ENCODE measurements at places on chromosomes 5 and 9.

GRCh38 chr9:19985081-19985480 lies 196.2 kb upstream of the SLC24A2 start:
- DNase-seq: no peak

DNA sequence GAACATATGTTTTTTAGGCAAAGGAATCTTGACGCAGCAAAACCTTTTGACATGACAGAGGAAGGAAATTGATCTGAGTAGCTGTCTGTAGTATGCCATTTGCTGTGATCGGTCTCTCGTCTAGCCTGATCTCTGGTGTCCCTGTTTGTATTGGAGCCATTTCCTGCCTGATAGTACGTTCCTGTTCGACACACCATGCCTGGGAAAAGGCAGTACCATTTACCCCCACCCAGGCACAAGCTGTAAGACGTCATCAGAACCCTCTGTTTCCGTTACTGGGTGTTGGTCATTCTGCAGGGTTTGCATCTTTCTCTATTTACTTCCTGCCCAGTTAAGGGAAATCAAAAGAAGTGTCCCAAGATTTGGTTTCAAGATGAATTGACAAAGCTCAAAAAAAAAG lies 129.7 kb downstream of the CEMIP2 start:
- peak; percentile 9 for DNase-seq

DNA sequence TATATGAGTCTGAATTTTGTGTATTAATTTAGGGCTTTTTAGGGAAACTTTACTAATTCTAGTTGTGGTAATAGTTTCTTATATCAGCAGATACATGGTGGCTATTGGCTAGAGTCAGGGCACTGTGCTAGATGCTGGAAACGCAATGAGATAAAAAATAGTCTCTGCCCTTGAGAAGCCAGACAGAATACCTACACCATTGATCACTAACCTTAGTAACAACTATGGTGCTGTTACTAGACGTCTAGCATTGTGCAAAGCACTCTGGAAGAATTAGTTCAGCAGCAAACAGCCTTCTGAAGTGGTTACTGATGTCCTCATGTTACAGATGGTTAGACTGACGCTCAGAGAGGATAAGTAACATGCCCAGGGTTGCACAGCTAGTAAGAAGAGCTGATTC lies 61.8 kb downstream of the GDA start:
- DNase-seq: no peak

GRCh38 chr5:133386662-133387061 lies 225.7 kb downstream of the FSTL4 start:
- no peak for DNase-seq

DNA sequence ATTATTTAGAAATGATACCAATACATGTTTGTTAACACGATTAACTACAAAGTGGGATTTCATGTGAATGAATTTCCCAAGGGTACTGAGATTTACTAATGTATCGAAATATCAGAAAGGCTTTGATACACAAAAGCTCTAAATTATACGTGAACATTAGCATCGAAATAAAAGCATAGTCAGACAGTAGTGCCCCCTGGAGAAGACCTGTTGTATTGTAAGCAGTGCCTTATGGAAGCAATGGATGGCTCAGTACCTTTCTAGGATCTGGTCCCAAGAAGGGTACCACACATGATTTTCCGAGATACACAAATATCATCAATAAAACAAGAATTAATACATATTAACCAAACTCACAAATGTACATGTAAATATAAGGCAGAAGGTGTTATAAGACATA lies 153.8 kb downstream of the CDH12 start:
- DNase-seq: no peak

DNA sequence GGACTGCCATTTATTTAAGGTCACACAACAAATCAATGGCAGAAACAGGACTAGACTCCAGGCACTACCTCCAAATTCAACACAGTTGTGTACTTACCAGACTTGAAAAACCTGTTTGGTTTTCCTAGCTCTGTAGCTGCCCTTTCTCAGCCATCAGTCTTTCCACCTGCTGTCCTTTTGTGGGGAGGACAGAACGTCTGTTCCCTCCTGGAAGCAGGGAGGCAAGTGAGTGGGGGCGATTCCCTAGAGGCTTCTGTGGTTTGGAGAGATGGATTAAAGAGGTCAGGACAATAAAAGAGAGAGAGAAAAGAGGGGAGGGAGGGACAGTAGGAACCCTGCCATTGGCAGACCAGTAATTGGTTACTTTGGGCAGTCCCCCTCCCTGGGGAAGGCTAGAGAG lies 14.7 kb downstream of the ASTN2 start:
- no peak for DNase-seq

DNA sequence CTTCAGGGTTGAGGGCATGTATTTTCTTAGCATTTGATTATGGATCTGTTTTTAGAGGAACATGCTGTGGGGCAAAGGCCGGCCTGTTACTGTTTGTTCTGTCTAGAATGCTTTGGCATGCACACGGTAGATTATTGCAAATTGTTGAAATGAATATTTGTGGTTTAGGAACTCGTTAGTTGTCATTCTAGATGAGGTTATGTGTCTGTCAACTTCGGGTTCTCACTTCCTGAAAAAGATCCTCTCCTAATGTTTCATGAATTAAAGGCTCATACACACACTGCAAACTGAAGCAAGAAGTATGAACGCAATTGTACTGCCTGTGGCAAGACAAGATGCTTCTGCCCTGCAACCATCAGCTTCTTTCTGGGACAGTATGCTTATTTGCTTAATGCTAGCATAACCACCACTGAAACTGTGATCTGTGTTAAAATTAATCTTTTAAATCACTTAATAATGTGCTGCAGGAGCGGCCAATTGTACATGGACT lies 99.6 kb downstream of the BASP1 start:
- peak; percentile 64 for DNase-seq

- DNase-seq: no peak
These were observed 345.0 kb downstream of the TLE1 start for GRCh38 chr9:81344366-81344765.

DNA sequence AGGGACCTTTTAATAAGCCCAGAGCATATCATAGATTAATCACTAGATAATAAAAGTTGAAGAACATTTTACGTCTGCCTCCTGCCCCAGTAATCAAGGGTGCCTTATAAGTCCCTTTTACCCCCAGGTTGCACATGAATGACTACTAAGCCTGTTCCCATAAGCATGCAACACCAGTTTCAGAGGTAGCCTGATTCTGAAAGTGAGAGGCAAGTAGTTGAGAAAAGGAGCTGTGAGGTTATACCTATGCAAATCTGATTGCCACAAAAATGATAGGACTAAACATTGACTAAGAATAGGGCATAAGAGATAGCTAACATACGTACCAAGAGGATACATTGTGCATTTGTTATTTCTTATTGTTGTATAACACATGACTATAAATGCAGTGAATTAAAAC lies 681.9 kb downstream of the ISL1 start:
- DNase-seq: no peak

DNA sequence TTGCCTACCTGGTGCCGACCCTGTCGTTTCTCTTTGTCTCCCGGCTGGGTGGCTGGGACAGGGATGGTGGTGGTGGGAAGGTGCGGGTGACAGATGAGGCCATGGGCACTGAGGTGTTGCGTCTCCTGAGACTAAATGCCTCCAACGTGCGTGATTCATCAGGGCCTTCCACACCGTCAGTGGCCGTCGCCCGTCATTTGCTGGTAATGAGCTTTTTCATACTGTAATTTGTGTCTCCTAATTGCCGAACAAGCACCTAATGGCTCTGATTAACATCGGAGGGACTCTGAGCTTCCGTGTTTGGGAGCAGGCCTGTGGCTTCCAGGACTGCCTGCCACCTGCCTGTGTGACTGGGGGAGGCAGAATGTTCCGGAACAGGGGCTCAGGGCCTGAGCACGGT lies 35.2 kb downstream of the RXRA start:
- DNase-seq: no peak

DNA sequence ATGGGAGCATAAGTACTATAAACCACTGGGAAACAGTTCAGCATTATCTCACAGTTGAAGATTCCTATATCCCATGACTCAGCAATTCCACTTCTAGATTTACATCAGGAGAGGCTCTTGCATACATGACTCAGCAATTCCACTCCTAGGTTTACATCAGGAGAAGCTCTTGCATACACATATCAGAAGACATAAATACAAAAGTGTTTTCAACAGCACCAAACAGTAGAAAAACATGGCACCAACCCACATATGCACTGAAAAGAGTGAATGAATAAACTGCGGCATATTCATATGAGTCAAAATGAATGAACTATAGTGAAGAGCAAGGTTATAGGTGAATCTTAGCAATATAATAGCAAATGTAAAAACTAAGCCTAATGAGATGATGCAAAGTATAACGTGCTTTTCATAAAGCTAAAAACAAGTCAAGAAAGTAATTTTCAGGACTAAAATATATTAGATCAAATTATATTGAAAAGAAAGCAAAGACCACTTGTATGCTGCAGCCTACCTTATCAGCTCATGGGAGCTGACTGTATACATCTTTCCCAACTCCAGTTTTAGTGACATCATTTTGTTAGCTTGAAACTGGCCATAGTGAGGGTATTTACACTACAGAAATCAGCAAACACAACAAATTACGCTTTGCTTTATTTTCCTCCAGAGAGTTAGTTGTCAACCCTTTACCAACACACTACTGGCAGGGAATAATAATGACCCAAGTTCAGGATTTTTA lies 95.8 kb downstream of the ANKRD18B start:
- peak; percentile 81 for DNase-seq

DNA sequence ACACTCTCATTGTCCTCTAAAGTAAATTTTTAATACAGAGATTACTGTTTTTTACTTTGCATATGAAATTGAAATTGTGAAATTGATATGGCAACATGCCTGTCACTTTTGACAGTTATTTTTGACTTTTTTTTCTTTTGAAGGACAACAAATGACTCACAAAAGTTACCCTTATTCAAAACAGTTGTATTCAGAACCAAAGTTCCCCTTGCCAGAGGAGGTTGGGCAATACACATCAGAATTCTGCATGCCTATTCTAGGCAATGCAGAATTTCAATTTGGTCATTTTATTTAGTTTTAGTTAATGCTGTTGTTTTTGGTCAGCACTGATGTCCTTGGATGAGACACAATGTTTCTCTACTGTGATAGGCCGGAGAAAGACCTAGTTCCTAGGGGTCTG lies 299.1 kb upstream of the PRR16 start:
- no peak for DNase-seq

DNA sequence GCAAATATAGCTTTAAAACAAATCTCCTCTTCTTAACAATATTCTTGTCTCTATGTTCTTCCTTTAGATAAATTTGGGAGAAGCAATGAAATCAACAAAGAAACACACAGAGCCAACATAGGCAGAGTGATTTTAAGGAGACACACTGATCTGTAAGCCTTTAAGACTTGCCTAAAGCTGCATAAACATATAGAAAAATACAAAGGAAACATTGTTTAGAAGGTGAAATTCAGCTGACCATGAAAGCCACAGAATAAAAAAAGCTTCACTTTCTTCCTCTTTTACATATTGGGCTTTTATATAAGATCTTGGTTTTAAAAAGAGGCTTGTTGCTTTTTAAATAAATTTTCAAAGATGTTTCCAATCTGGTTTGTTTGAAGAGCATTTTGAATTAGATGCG lies 1277.5 kb downstream of the EFNA5 start:
- no peak for DNase-seq

GRCh38 chr5:612498-613424 lies 621 bp downstream of the CEP72 start:
- no peak for DNase-seq

- no peak for DNase-seq
These were observed 3.6 kb upstream of the DOCK8 start for GRCh38 chr9:211036-211435.

- no peak for DNase-seq
These were observed 47.3 kb downstream of the JADE2 start for GRCh38 chr5:134572811-134573210.

GRCh38 chr5:54519509-54519876 lies 1.9 kb downstream of the SNX18 start:
- no peak for DNase-seq

- DNase-seq: no peak
These were observed 101.2 kb downstream of the ADAMTS2 start for GRCh38 chr5:179244044-179244443.

GRCh38 chr5:85590764-85591163 lies 1027.0 kb upstream of the COX7C start:
- DNase-seq: no peak

GRCh38 chr5:39199335-39199734 lies 20.0 kb downstream of the FYB1 start:
- no peak for DNase-seq

- peak; percentile 16 for DNase-seq
These were observed 412.2 kb upstream of the CDH9 start for GRCh38 chr5:27450607-27451006.

DNA sequence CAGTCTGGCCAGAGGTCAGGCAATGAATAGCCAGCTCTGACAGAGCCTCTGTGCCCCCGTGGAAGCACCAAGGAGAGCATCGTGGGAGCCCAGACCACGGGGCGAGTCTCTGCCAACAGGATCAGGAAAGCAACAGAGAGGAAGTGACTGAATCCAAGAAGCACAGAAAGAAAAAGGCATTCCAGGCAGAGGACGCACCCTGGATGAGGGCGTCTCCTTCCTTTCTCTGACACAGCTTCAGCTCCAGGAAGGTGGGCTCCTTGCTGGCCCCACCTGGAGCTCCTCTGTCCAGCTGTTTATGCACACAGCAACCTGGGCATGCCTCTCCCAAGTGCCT lies 16.6 kb downstream of the HK3 start:
- DNase-seq: no peak
